ENCODE measurements at places on chromosomes 12 and 14.

DNA sequence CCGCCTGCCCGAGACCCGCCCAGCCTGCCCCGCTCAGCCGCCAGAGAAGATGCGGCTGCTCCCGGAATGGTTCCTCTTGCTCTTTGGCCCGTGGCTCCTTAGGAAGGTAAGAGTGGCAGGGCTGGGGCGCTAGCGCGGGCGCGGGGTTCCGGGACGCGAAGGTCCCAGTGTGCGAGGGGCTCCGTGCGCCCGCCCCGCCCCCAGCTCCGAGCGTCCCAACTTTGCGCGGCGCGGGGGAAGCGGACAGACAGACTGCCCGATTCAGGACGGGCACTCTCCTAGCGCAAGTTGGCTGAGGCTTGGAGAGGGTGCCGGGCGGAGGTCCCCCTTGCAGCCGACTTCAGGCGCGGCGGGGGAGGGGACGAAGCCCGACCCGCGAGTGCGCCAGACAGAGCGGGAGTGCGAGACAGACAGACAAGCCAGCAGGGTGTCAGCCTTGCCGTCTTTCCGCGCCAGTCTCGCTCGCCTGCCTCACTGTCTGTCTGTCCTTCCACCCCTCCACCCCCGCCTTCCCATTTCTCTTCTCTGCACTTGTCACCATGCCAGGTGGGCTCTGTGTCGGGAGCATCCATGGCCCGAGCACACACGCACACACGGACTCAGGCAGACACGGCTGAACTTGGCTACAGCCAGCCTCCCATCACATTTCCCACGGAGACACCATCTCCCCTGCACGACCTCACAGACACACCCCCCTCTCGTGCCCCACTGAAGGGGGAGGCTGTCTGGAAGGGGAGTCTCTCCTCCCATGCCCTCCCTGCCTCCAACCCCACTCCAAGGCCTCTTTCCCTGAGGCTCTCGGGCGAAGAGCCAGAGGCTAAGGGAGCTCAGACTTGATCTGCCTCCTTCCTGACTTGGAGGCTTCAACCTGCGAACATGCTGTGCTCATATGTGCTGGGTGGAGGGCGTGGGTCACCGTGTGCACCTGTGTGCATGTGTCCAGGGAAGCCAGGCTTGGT lies 606 bp downstream of the NXPH4 start:
- DNase-seq = no peak

DNA sequence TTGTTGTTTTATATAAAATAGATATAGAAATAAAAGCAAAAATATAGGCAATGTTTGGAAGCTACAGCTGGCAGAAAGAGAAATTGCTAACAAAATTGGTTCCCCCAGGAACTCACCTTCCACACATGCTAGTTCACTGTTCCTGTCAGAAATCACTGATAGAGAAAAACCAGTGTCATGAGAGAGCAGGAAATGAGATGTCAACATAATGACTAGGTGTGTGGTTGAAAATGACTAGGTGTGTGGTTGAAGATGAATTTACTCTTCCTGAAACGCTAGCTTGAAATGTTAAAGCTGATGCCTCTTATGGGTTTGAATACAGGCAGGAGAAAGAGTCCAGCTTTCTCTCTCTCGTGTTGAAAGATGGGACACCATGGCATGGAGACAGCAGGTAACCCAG lies 216.3 kb downstream of the C12orf42 start:
- DNase-seq = no peak

GRCh38 chr12:19095331-19095730 lies 34.2 kb upstream of the PLEKHA5 start:
- no peak for DNase-seq

- DNase-seq = peak; percentile 44
Observed at GRCh38 chr14:81211844-81212243, 8.9 kb downstream of the GTF2A1 start.

- DNase-seq = no peak
Observed at GRCh38 chr12:89176676-89177075, 175.6 kb downstream of the DUSP6 start.

DNA sequence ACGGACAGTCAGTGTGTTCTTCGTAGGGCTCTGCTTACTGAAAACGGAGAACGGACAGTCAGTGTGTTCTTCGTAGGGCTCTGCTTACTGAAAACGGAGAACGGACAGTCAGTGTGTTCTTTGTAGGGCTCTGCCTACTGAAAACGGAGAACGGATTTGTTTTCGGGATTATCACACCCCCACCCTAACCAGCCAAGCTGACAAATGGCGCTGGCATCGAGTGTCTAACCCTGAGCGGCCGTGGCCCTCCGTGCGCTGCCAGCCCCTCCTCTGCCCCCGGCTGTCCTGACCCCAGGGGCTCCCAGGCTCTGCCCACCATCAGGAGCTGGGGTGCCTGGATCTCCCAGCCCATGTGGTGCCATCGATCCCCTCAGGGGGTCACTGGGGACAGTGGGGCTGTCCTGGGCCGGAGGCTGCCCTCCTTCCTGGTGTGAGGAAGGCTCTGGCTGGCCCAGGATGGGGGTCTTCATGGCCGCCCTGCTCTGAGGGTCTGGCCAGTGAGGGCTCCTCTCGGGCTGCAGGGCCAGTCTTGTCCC lies 57.3 kb downstream of the FBRSL1 start:
- DNase-seq = no peak

GRCh38 chr14:33408291-33408690 lies 469.6 kb downstream of the NPAS3 start:
- no peak for DNase-seq

DNA sequence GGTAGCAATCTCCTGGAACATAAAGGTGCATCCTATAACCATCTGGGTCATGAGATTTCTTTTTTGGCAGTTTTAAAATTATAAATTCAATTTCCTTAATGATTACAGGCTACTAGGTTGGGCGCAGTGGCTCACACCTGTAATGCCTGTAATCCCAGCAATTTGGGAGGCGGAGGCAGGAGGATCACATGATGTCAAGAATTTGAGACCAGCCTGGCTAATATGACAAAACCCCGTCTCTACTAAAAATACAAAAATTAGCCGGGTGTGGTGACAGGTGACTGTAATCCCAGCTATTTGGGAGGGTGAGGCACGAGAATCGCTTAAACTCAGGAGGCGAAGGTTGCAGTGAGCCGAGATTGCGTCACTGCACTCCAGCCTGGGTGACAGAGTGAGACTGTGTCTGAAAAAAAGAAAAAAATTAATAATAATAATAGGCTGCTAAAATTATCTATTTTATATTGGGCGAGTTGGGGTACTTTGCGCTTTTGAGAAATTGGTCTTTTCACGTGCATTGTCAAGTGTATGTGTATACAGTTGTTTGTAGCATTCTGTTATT lies 17.2 kb upstream of the ARF6 start:
- DNase-seq = no peak

GRCh38 chr14:83874662-83875061 lies 1655.3 kb upstream of the FLRT2 start:
- DNase-seq = peak; percentile 16

GRCh38 chr12:105915997-105916759 lies 222.6 kb downstream of the NUAK1 start:
- DNase-seq = no peak

- peak; percentile 83 for DNase-seq
Observed at GRCh38 chr12:26318661-26319068, 123.3 kb downstream of the SSPN start.

DNA sequence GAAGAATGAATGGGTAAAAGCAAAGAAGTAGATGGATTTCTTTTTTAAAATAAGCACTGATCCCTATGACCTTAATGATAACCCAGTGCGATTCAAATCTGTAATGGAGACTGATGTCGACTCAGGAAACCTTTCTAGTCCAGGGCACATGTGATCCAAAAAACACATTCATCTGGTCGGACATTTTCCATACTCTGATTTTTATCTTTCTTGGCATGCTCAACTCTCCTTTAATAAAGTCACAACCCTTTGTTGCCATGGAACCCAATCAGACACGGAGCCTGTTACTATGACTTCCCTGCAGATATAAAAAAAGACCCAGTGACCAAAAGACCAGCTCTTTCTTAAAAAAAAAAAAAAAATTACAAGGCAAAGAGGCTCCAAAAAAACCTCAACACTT lies 27.9 kb downstream of the TMCC3 start:
- peak; percentile 47 for DNase-seq

GRCh38 chr12:33000016-33000415 lies 103.4 kb upstream of the PKP2 start:
- DNase-seq = no peak

GRCh38 chr14:59377491-59377890 lies 87.7 kb downstream of the GPR135 start:
- DNase-seq = no peak

GRCh38 chr12:110337912-110338710 lies 57.1 kb downstream of the ATP2A2 start:
- no peak for DNase-seq

GRCh38 chr14:38120109-38120508 lies 87.6 kb upstream of the SSTR1 start:
- DNase-seq = no peak

- DNase-seq = no peak
Observed at GRCh38 chr14:75068294-75069120, 934 bp upstream of the ZC2HC1C start.

GRCh38 chr12:40911676-40912075 lies 219.4 kb downstream of the CNTN1 start:
- no peak for DNase-seq

DNA sequence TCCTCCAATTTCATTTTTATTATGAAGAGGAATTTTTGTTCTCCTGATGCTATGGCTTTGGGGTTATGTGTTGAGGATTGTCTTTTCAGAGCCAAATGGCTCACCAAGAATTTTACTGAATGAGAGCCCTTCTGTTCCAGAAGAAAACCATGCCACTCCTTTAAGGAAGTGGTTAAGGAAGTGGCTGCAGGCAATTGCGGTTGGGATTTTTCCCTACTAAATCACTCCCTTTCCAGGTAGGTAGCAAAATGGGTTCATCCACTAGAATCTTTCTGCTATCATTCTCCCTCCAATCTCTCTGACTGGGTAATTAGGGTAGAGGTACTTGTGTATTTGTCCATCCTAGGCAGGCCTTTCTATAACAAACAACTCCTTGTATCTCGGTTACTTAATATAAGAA lies 163.1 kb downstream of the TTC8 start:
- DNase-seq = no peak

DNA sequence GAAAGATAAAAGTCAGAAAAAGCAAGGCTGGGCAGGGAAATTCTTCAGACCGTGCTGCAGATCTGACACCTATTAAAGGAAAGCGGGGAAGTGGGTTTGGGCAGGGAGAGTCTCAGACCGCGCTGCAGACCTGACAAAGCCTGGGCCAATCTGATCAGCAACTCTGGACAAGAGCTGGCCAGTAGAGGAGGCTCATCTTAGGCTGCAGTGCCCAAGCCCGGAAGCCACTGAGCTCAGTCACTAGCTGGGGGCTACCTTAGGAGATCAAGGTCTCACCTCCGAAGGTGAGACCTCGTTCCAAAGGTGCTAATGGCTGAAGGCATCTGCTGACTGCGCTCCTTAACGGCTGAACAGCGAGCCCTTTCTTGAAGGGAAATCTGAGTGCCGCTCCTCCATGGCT lies 60.2 kb downstream of the SINHCAF start:
- no peak for DNase-seq

DNA sequence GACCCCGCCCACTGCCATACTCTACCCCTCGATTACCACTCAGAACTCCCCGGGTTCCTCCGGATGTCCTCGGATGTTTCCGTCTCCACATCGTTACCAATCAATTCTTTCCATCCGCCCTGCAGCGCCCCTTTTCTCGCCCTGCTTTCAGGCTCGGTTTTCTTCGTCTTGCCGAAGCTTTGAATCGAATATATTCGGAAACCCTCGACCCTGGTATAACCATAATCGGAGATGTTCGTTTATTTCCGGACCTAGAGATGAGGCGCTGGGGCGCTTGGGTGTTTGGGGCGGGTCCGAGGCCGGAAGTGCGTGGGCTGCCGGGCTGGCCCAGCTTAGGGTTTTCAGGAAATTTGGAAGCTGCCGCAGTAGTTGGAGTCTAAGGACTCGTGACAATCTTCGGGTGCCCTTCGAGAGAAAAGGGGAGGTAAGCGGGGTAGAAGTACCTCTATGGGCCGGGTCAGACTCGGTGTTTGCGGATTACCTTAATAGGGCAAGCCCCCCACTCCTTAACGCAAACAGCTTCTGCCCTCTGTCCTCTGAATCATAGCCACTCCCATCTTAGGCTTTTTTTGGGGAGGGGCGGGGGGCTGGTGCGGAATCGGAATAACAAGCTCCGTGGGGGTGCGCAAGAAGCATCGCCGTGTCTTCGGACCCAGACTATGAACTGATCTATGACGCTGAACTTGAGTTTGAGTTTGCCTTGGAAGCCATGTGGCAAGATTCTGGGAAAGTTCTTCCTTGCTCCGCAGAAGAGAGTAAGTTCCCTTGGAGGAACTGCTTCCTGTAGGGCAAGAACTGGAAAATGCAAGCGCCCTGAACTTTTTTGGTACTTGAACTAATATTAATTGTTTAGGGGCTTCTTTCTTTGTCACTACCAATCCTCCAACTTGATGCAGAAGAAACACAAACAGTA lies at the start of gene C14orf119:
C14orf119 (plus strand) TSS at position 310 of the 913 bp plus-strand sequence. CDS start 2,154 bp downstream, outside the sequence.
- peak; percentile 100 for DNase-seq

GRCh38 chr12:82329508-82329907 lies 28.7 kb downstream of the CCDC59 start:
- DNase-seq = no peak

GRCh38 chr14:51738754-51739153 lies 87.0 kb downstream of the FRMD6 start:
- no peak for DNase-seq

DNA sequence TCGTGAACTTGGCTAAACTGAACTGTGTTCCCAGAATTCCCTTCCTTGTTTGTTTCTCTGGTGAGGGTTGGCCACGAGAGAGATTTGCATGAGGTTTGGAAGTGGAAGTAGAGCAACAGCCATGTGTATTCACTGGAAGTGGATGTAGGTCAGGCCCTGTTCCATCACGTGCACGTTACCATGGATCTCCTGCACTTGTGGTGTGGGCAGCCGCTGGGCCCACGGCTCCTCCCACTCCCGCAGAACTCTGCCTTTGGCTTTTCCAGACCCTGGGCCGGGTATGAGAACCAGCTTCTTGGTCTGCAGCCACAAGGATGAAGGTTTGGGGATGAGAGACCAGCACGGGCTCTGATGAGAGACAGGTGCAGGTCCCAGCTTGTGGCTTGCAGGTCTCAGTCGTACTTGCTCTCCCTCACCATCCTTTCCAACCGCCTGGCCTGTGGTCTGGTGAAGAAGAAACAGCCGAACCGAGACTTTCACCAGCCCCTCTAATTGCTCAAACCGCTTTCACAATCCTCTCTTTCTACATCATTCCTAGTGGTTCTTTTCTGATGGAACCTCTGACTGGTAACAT lies 94.9 kb downstream of the DUSP16 start:
- no peak for DNase-seq
